ENCODE measurements at places on chromosomes 2 and 18.

GRCh38 chr2:71460595-71461303, 7.4 kb downstream of the DYSF start:
- no peak for DNase-seq

DNA sequence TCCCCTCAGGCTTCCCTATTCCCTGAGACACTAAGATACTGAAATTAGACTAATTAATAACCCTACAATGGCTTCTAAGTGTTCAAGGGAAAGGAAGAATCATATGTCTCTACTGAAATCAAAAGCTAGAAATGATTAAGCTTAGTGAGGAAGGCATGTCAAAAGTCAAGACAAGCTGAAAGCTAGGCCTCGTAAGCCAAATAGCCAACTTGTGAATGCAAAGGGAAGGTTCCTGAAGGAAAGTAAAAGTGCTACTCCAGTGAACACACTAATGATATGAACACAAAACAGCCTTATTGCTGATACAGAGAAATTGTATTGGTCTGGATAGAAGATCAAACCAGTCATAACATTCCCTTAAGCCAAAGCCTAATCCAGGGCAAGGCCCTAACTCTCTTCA, 10.0 kb downstream of the ZC3H8 start:
- DNase-seq = no peak

DNA sequence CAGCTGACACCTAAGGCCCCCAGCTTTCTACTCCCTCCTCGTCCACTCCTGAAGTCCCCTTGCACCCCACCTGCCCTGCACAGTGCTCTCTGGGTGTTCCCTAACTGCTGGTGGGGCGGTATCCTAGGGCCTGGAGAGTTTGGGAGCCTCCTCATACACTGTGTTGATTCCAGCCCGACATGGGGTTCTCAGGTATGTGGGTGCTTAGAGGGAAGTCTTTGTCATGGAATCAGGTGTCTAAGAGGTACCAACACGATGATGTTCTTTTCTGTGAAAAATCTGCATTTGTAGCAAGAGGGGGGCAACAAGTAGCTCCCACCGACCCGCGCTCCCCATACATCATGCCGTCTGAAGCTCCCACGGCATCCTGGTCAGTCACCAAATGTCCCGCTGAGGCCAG, 96.8 kb upstream of the SMAD7 start:
- DNase-seq = no peak

DNA sequence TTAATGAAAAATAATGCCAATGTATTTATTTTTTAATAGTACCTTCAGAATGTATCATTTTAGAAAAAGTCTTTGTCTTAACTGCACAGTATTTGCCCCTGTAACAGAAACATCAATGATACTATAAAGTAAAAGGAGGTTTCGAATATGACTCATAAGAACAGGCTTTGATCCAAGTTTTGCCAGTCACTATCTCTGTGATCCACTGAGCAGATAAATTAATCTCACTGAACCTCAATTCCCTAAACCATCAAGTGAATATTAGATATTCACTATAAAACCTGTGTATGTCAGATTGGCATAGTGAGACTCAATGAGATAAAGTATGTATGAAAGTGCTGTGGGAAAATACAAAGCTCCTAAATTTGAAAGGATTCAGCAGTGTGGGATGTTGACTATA, 292.1 kb downstream of the EXOC6B start:
- no peak for DNase-seq

- no peak for DNase-seq
These were observed 209.2 kb downstream of the MGAT5 start for GRCh38 chr2:134462791-134463698.

DNA sequence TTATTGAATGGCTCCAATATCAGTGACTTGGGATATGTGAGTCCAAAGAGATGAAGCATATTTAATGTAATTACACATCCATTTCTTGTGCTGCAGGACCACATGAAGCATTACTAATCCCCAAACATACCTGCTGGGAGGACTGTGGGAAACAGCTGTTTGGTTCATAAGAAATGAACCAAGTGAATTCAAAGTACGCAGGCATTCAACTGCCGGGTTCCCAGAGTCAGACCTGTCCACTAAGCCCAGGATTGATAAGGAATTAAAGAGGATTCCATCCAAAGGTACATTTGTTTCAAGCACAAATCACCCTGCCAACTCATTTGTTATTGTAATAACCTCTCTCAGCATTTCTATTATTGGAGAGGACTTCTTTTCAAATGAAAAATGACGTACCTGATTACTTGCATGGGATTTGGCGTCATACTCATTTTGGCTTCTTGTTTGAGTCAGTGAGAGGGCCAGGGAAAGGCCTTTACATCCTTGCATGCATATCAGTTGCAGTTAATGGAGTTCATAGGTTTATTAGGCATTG, 230.7 kb downstream of the TXNL1 start:
- no peak for DNase-seq
